ENCODE measurements at places on chromosomes 16 and 17.

GRCh38 chr16:89739383-89739782, 18.0 kb downstream of the ZNF276 start:
- no peak for DNase-seq

DNA sequence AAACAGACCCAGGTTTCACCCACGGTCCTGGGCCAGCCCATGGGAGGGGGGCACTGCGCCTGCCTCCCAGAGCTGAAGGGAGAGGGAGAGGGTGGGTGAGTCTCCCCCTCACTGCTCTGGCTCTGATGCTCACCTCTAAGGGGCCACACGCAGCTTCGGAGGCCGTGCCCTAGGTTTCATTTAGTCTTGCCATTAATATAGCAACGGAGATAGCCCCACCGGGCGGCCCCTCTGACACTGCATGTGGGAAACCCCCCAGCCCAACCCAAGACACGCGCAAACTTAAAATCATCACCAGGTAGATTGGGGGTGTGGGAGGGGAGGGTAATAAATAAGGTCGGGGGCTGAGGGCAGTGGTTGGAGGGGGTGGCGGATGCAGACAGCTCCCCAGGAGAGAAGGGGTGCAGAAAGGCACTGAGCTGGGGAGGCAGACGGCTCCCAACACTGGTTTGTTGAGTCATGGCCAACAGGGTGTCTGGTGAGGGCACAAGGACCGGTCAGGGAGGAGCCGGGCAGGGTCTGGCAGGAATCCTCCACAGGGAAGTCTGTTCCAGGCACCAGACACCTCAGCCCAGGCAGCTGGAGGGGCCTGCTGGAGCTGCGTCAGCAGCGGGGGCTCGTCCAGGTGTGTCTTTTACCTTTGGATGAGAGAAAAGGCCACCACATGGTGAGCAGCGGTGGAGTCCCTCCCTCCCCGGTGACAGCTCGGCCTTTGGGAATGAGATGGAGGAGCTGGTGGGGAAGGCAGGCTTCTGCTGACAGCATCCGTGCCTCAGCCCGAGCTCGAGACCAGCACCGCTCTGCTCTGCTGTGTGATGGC, 32.0 kb upstream of the DOC2B start:
- no peak for DNase-seq

DNA sequence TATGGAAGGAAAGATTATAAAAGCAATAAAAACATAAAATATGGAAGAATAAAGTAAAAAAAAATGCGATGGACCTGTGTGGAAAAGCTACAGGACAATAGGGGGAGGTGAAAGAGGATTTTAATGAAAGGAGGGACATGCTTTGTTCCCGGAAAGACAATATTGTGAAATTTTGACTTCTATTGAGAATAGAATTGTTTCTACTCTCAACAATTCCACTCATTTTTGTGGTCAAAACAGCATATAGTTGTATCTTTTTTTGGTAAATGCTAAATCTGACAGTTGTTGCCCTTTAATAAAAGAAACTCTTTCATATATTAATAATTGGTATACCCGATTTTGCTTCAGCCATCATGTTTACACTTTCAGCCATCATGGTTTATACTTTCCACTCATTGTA, 22.9 kb upstream of the APPBP2 start:
- no peak for DNase-seq

- DNase-seq, result no peak
Measured at GRCh38 chr17:57447990-57448758, 191.9 kb downstream of the MSI2 start.

DNA sequence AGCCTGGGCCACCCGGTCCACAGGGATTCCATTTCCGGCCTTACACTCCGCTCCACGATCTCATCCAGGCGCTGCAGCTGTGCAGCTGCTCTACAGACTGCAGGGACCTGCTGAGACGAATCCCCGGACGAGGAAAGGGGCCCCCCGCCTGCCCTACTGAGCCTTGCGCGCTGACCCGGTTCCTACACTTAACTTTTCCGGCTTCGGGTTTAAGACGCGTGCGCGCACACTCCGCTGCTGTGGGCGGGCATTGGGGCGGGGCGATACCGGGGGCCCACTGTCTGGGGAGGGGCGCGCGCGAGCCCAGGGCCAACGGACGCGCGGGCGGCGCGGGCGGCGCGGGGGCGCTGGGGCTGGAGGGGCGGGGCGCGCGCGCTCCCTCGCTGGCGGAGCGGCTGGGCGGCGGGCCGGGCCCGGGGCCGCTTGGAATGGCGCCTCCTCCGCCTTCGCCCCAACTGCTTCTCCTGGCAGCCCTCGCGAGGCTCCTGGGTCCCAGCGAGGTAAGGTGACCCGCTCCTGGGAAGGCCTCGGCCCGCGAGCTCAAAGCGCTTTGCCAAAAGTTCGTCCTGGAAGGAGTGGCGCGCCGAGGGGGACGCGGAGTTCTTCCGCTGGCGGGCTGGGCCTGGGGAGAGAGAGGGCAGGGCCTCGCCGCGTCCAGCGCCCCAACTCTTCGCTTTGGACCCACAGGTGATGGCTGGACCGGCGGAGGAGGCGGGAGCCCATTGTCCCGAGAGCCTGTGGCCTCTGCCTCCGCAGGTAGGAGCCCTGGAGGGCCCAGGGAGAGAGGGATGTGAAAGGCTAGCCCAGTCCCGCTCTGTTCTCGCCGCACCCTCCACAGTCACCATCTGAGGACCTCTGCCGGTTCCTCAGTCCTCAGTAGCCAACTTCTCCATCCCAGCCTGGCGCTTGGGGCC, at the start of gene TP53I13:
Gene TP53I13 (plus strand): TSS at position 371 of the 914 bp plus-strand sequence. CDS start 58 bp downstream, at position 429.
- peak; percentile 80 for DNase-seq

- DNase-seq, result no peak
Measured at GRCh38 chr17:76871668-76872067, 3.5 kb downstream of the MGAT5B start.

DNA sequence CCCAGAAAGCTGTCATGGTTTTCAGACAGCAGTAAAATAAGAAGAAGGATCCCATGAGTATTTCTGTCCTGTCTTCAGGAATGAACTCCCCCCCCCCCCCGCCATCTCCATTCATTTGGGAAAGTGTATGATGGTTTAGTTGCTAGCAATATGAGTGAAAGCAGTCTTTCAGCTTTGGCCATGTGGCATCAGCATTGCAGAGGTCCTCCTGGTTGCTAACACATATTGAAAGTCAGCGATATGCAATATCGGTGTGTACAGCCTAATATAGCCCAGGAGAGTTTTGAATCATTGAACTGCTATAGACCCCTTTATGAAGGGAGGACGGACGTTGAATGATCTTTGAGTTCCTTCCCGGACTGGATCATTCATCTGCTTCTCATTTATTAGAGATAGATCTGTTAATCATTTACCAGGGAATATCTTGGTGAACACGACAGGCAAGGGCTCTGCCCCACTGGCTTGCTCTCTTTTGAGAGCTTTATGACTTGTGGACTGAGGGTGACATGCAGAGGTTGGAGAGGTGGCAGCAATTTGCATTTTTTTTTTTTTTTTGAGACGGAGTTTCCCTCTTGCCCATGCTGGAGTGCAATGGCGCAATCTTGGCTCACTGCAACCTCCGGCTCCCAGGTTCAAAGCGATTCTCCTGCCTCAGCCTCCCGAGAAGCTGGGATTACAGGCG, 25.2 kb downstream of the DEF8 start:
- no peak for DNase-seq

DNA sequence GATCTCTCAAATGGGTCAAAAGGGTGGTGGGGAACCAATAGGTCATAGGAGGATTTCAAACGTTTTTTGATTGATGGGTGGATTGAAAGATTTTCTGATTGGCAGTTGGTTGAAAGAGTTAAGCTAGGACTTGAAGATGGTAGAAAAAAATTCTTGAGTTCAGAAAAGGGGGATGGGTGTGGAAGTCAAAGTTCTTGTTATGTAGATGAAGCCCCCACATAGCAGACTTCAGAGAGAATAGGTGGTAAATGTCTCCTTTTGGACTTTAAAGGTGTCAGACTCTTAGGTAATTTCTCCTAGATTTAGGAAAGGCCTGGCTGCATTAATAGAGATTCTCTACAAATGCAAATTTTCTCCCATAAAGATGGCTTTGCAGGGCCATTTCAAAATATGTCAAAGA, 163.3 kb downstream of the HS3ST4 start:
- DNase-seq, result no peak

DNA sequence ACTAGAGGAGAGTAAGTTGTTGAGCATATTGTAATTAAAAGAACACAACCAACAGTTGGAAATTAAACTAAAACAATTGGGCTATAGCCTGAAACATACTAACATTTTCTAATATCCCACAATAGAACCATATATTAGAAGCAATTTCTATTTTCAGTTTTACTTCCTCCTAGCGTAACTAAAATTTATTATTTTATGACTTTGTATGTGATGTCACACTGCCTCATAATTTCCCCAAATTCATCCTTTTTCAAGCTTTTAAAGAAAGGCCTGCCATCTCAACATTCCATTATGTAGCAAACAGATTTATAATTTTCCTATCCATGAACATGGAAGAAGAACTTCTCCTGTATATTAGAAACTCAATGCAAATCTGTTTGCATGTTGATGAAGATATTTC, 110.2 kb downstream of the HS3ST3A1 start:
- DNase-seq, result no peak

DNA sequence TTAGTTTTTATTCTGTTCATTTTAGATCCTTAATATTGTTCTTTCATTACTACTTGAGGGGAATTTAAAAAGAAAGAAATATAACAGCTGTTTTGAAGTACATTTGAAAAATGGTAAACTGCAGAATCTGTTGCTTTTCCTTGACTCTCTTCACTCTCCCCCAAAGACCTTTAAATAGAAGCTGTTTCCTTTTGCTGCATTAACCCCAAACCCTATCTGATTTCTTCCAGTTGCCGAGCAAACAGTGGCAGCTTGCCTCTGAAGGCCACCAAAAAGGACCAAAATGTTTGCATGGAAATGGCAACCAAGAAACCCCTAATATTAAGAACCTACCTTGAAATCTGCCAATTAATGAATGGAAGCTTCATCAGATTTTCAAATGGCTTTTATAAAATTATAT, 37.1 kb downstream of the PRKCA start:
- no peak for DNase-seq

- no peak for DNase-seq
Measured at GRCh38 chr16:17160285-17160853, 310.4 kb downstream of the XYLT1 start.

DNA sequence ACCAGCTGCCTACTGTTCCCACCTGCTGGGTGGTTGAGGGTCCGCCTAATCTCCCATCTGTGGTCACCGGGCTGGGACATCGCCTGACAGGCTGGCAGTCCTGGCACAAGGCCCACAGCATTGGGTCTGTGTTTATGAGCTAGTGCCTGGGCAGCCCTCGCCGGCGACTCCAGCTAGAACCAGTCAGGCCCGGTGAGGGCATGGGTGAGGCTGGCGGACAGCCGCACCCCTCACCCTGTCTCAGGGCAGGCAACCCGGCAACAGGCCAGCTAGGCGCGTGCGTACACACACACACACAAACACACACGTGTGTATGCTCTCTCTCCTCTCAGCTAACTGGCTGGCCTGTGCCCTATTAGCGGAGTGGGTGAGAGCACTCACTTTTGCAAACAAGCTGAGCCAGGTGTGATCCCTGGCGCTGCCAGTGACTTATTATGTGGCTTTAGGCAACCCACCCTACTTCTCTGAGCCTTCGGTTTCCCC, 10.4 kb downstream of the HSD11B2 start:
- DNase-seq, result no peak

DNA sequence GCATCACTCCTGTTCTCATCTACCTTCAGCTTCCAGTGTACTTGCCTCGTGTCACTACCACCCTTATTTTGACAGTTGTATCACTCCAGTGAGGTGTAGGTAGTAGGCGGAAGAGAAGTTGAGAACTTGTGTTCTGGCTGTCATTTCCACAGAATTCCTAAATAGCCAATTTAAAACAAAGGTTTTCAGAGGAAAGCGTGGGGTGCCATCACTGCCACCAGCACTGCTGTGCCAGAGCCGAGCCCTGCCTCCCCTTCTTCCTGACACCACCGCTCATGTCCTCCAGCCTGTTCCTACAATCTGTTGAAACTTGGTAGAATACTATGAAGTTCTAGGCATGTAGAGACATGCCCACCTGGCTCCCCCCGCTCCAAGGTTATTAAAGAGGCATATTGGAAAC, 215.8 kb downstream of the TANC2 start:
- DNase-seq, result no peak

DNA sequence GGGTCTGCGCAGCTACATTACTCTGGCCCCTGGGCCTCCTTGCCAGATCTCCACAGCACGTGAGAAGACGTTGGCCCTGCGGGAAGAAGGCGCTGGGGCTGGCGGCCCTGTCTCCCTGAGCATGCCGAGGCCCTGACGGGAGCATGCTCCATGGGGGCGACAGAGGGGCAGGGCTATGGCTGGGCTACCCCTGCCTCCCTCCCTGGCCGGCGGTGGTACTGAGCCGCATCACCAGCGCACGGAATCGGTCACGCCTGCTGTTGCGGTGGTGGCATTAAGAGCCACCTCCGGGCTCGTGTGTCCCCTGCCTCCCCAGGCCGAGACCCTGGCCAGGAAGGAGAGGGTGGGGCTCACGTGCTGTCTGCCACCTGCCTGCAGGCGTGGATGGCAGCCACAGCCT, 28.1 kb downstream of the MAPK8IP3 start:
- no peak for DNase-seq

- no peak for DNase-seq
Measured at GRCh38 chr16:11669380-11670146, 1.3 kb downstream of the SNN start.

DNA sequence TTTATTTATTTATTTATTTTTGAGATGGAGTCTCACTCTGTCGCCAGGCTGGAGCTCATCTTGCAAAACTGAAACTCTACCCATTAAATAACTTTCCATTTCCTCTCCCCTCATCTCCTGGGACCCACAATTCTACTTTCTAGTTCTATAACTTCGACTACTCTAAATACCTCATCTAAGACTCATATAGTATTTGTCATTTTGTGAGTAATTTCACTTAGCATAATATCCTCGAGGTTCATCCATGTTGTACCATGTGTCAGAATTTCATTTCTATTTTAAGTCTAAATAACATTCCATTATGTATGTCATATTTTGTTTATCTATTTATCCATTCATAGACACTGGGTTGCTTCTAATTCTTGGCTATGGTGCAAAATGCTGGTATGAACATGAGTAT, 5.1 kb upstream of the NT5M start:
- no peak for DNase-seq

DNA sequence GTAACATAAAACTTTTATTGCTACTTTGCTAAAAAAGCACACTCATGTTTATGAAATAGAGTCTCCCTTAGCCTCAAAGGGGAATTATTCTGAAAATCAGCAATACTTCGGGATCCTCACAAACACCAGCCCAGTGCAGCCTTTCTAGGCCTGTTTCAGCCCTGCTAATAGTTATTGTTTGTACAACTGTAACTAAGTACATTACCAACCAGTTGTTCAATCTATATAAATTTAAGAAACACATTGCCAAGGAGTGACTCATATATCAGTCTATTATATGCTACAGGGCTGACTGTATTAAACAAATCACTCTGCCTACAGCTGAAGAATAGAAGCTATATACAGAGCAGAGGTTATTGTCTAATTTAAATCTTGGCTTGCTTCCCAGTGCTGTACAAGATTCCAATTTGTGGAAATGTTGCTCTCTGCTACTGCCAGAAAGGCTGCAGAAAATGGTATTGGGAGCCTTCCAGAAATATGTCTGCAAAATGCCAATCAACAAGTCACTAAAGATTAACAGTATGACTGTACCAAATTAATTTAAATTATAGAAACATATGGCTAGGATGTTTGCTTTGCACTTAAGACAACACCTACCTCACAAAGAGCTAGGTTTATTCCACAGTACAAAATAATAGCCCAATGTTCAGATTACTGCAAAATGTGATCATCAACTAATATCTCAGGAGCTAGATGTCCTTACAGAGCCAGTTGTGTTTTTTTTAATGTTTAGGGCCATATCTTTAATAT, 49.7 kb downstream of the TOX3 start:
- peak; percentile 52 for DNase-seq

Data from RWPE1 (cell line).